ENCODE measurements at places on chromosomes 5 and 9.

- DNase-seq, result no peak
Measured at GRCh38 chr5:179599100-179599499, 24.4 kb downstream of the HNRNPH1 start.

DNA sequence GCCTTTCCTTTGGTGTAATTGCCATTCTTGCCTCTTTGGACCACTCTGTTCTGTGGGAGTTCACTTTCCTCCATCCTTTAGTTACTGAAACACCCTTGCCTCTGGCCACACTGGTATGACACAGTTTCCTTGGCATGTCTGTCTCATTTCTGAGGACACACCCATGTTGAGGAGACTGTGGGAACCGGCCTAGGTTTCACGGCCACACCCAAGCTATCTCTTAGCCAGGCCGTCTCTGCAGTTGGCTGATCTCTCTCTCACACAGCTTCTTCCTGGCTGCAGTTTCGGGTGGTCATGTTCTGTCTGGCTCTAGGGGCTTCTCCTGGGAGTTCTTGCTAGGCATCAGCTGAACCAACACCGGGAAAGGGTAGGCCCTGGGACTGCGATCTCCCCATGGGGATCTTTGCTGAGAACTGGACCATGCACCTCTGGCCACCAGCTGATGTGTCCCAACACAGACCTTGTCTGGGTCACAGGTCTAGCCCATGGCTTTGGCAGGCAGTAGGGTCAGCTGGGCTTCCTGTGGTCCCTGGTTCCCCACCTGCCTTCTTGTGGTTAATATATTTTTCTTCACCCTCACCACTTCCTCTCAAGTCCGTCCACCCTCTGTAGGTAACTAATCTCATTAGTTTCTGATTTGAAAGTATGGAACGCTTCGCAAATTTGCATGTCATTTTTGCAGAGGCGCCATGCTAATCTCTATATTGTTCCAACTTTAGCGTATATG lies 24.9 kb downstream of the ARHGEF37 start:
- peak; percentile 99 for DNase-seq

- DNase-seq, result peak; percentile 98
Measured at GRCh38 chr5:14265570-14265969, 122.4 kb downstream of the TRIO start.

DNA sequence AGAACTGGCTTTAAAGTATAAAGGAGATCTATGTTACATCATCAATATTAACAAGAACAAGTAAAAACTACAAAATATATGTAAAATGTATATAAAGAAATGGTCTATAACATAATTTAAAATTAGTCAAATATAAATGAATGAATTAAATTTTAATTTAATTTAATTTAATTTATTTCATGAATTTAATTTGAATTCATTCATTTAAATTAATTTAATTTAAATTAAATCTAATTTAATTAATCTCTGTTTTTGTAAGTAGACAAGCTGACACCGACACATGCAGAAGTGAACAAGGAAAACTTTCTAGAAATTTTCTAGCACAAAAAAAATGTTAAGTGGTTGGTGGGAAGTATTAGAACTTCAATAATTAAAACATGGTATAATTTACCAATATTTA lies 10.8 kb upstream of the PRDM9 start:
- DNase-seq, result no peak

Data from ELR (cell line).